ENCODE measurements at places on chromosomes 13 and 19. TPM values are rescaled to one million over a fixed set of nuclear protein-coding genes. Genes with fewer than 3 reads are reported as not detected.

The ZNF682 gene
- 5.2 TPM for total RNA-seq

The ZNF534 gene
- not detected for total RNA-seq

The GPR183 gene
- total RNA-seq, result 4.0 TPM

The GARIN5A gene
- total RNA-seq, result 0.42 TPM

The NXNL1 gene
- total RNA-seq, result not detected

The IZUMO4 gene
- total RNA-seq, result 1.2 TPM

The PSG3 gene
- total RNA-seq, result not detected

The FAM124A gene
- total RNA-seq, result 0.92 TPM

The GTPBP3 gene
- 15.5 TPM for total RNA-seq

The ZNF582 gene
- 1.3 TPM for total RNA-seq

The DIRAS1 gene
- total RNA-seq, result 0.09 TPM

The RNF113B gene
- not detected for total RNA-seq

The COQ8B gene
- 15.2 TPM for total RNA-seq

The CARM1 gene
- 12.6 TPM for total RNA-seq

The THSD8 gene
- not detected for total RNA-seq

The F10 gene
- 110 TPM for total RNA-seq

The CEACAM21 gene
- 2.5 TPM for total RNA-seq

The FCGBP gene
- total RNA-seq, result 1.5 TPM

The FEM1A gene
- 15.1 TPM for total RNA-seq

The REX1BD gene
- total RNA-seq, result 44.0 TPM

The PTH2 gene
- total RNA-seq, result not detected

The PRDX2 gene
- 1,737 TPM for total RNA-seq

The SMIM24 gene
- 0.17 TPM for total RNA-seq

The MISP gene
- total RNA-seq, result 0.08 TPM

The SRRM5 gene
- 0.09 TPM for total RNA-seq

The ATP1A3 gene
- total RNA-seq, result 0.08 TPM

The GSX1 gene
- not detected for total RNA-seq

The DACT3 gene
- total RNA-seq, result 1.1 TPM

The CYP4F8 gene
- total RNA-seq, result not detected

The OR7D2 gene
- total RNA-seq, result not detected

The SHC2 gene
- total RNA-seq, result 28.7 TPM

The REEP6 gene
- total RNA-seq, result 159 TPM

The PSMC4 gene
- 88.7 TPM for total RNA-seq

The S1PR5 gene
- total RNA-seq, result 0.56 TPM

The HSD17B14 gene
- total RNA-seq, result 11.2 TPM

The CYP4F2 gene
- 186 TPM for total RNA-seq

The ZNF540 gene
- 1.3 TPM for total RNA-seq

The LENG9 gene
- 1.3 TPM for total RNA-seq

The ZNF296 gene
- total RNA-seq, result 0.17 TPM

The ZNF790 gene
- total RNA-seq, result 5.3 TPM

The FCAR gene
- 2.4 TPM for total RNA-seq

The S1PR2 gene
- total RNA-seq, result 4.8 TPM

The TNFSF11 gene
- total RNA-seq, result 1.3 TPM

The ZNF221 gene
- 3.5 TPM for total RNA-seq

The NOTCH3 gene
- 3.6 TPM for total RNA-seq

The PSG2 gene
- total RNA-seq, result not detected

The ZNF536 gene
- total RNA-seq, result 0.17 TPM

The ZNF625 gene
- 3.8 TPM for total RNA-seq

The SLC7A10 gene
- not detected for total RNA-seq

The FGF22 gene
- total RNA-seq, result 0.08 TPM

The C19orf33 gene
- total RNA-seq, result not detected

The MBD3L2 gene
- not detected for total RNA-seq

The IL4I1 gene
- total RNA-seq, result 0.75 TPM

The GPR18 gene
- 0.56 TPM for total RNA-seq

The KCNJ14 gene
- 0.23 TPM for total RNA-seq
